ENCODE measurements at places on chromosomes 5 and 9.

GRCh38 chr9:20315677-20316076 is 306.6 kb downstream of the MLLT3 start:
- no peak for DNase-seq

DNA sequence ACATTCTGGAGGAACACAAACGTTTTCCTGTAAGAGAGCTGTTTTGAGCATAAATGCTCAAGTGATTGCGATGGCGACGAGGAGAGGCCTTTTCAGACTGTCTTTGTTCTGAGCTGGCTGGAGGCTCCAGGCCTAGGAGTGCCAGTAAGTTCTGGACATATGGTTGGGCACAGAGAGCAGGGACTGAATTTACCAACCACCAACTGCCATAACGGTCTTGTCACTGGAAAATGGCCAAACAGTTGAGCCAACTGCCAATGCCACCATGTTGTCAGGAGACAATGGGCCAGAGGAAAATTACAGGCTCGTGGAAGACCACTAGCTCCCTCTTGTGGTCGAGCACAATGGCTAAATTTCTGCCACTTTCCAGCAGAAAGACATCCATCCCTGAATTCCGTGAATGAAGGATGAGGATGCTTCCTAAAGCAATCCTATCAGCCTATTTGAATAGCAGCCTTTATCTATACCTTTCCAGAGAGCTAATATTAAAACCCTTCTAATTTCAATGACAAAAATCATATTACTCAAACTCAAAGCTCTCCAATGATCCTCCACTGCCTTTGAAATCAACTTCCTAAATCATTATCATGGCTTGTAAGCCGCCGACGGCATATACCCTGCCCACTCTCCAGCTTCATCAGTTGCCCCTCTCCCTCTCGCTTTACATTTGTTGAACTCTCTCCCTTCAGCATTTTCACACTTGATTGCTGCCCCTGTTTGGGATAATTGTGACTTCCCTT is 66.9 kb upstream of the GLIS3 start:
- DNase-seq = no peak

DNA sequence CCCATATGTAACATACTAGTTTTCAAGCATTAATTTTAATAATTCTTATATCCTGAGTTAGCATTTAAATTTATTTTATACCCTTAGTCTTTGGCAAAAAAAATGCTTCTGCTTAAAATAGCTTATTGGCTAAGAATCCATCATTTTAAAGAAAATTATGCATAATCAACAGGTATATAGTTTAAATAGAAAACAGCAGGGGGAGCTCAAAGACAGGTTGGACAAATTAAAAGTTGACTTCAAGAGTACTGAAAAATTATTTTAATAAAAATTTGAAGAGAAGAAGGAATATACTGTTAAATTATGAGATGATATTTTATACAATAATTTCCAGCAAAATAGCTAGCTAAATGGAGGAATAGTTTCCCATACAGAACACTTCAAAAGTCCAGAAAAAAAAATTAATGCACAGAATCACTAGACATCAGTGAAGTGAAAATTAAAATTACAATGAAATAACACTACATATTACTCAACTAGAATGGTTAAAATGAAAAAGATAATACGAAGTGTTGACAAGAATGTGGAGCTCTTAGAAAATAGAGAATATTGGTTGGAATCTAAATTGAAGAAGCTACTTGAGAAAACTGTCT is 387.1 kb downstream of the PDE4D start:
- no peak for DNase-seq

- no peak for DNase-seq
Observed at GRCh38 chr9:95788521-95788991, 86.9 kb upstream of the ERCC6L2 start.

DNA sequence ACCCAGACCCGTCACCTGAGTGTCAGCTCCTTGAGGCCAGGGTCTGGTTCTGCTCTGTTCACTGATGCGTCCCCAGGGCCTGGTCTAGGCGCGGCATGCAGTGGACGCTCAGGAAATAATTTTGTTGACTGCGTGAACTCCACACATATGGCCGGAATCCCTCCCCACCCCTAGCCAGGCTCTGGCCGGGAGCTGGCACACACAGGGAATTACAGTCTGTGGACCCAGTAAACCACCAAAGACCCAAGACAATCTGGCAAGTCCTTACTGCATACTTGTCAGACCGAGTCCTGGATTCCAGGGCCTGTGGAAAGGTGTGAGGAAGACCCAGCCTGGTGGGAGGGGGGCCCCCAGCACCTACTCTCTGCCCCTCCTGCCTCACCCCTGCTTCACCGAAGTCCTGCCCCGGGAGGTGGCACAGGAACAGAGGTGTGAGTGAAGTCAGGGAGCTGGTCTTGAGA is 113.0 kb upstream of the IER5L start:
- no peak for DNase-seq

DNA sequence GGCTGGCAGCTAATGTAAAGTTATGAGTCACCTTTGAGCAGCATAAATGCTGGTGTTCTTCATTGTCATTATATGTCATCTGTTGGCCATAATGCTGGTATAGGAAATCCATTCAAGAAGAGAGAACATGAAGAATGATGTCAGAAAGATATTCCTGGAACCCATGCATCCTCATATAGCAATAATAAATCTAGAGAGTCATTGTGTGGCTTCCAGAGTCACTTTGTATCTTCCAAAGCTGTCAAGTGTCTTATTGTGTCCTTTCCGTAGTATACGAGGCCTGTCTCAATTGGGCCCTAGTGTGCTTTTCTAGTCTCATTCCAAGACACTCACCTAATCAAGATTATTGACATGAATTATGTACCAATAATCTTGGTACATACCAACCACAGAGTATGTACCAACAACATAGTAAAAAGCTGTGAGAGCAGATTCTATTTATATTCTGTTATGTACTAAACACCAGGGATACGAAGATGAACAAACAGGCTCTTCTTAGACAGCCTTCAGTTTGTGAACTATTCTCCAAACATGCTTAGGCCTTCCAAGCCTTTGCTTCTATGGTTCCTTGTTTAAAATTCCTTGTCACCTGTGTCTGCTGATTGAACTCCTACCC is 110.1 kb downstream of the ERCC6L2 start:
- DNase-seq = no peak

DNA sequence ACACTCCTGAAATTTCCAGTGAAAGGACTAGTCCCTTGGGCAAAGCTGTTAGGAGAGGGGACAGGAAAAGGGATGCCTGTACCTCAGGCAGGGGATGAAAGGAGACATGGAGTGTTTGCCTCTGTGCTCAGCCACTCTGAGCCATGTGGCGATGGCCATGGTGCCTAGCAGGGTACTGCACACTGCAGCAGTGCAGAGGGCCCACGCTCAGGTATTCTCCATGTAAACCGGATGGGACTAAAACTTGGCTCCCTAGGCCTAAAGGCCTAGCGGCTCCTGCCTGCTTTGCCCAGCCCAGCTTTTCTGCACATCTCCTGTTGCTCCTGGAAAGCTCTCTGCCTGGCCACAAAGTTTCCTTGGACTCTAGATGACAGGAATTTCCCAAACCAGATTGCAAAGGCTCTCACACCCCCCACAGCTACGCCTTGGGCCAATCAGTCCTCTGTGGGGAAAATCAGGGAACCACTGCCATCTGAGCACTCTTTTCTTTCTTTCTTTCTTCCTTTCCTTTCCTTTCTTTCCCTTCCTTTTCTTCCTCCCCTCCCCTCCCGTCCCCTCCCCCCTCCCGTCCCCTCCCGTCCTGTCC is 44.3 kb downstream of the HABP4 start:
- no peak for DNase-seq

- peak; percentile 11 for DNase-seq
Observed at GRCh38 chr5:669111-669841, 23.9 kb downstream of the TPPP start.

DNA sequence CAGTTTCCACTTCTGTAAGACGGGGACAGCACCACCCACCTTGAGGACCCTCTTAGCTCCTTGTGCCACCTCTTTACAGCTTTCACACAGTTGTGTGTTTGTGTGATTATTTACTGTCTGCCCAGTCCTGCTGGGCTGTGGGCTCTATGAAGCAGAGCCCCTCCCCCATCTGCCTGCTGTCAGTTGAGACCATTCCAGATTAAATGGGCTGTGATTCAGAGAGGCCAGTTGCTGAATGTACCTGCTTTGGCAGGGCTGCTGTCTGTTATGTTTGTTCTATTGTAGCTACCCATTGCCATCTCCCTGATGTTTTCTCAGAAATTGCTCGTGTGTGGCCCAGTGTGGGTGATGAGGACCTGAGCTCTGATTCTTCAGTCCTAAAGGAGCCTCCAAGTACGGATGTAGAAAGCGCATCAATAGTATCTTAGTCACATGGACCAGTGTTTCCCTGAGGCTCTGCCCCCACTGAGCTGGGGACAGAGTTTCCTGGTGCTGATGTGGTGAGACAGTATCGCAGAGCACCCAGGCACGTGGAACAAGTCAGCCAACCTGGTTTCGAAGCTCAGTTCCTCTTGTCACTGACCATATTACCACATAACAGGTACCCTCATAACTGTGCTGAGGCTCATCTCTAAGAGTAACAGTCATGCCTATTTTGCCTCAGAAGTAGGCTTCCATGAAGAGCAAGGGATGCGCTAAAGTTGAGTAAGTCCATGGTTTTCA is 3.7 kb downstream of the ANGPTL2 start:
- DNase-seq = no peak

GRCh38 chr9:99511723-99512122 is 289.6 kb downstream of the SEC61B start:
- DNase-seq = no peak

GRCh38 chr5:72226950-72227349 is 93.1 kb downstream of the MRPS27 start:
- no peak for DNase-seq

GRCh38 chr9:92189782-92190535 is 74.7 kb upstream of the SPTLC1 start:
- no peak for DNase-seq

- DNase-seq = peak; percentile 37
Observed at GRCh38 chr9:19229595-19230354, 718 bp upstream of the DENND4C start.

- DNase-seq = no peak
Observed at GRCh38 chr9:14488421-14489190, 174.7 kb upstream of the NFIB start.

- DNase-seq = no peak
Observed at GRCh38 chr9:120659209-120659608, 55.1 kb downstream of the MEGF9 start.

GRCh38 chr5:119315516-119315949 is 40.3 kb upstream of the TNFAIP8 start:
- DNase-seq = no peak

DNA sequence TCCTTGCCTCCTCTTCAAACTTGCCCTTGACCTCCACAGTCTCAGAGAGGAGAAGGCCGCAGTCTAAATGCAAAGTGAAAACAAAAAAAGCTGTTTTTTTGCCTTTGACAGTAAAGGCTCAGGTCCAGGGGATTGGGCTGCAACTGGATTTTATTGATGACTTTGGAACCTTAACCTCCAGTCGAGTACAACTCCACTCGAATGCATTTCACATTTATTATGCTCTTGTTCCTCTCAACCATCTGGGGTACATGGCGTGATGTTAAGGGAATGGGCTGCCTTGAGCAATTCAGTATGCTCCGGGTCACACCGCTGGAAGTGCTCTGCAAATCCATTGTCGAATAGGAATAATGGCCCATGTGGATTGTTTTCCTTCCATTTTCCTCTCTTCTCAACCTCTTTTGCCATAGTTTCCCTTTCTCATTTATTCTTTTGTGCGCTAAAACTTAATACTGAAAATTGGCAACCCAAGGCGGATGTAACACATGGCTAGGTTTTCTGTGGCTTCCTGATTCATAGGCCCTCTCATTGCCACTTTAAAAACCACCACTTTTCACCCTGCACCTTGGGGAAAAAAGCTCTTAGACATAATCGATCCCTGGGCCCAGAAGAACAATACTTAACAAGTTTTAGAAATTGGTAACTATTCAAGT is 34.3 kb downstream of the ITK start:
- DNase-seq = no peak

GRCh38 chr5:100322483-100322882 is 212.7 kb upstream of the FAM174A start:
- no peak for DNase-seq

- DNase-seq = no peak
Observed at GRCh38 chr9:104993291-104993963, 65.5 kb upstream of the ABCA1 start.

GRCh38 chr5:26719803-26720202 is 318.6 kb downstream of the CDH9 start:
- no peak for DNase-seq

DNA sequence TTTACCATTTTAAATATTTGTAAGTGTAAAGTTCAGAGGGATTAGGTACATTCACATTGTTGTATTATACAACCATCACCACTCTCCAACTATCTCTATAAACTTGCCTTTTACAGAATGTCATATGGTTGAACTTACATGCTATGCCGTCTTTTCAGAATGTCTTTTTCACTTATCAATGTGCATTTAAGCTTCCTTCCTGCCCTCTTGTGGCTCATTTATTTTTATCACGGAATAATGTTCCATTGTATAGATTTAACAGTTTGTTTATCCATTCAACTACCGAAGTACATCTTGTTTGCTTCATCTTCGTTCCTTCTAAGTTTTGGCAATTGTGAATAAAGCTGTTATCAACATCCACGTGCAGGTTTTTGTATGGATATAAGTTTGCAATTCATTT is 133.3 kb upstream of the C6 start:
- no peak for DNase-seq

DNA sequence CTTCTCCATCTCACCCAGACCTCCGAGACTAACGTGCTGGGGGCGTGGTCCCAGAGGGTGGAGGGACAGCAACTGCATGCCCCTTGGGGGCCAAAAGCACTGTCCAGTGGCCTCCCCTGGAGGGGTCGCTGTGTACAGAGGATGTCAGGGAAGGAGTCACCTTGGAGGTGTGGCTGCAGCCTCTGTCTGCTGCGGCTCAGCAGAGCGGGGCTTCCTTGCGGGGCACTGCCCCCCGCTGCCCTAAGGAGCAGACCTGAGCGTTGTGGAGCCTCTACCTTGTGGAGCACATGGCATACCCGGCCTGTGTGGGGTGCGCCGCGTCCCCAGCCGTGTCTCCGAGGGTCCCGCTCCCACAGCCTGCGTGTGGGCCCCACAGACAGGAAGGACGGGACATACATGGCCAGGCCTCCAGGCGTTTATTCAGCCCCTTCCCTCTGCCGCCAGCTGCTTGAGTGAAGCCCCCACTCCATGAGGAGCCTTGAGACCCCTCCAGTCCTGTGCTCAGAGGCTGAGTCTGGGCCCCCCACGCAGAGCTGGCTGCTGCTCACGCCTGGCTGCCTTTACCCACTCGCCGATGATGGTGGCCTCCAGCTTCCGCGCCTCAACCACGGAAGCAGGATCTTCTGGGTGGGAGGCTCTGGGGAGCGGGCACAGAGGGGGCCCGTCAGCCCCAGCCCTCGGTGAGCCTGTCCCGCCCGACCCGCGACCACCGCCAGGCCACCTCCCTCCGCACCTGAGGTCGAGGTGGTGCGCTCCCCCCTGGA is 4.2 kb downstream of the DPP7 start:
- no peak for DNase-seq
